ENCODE measurements at places on chromosomes 2 and 18. TPM values are rescaled to one million over a fixed set of nuclear protein-coding genes. Genes with fewer than 3 reads are reported as not detected.

DNA sequence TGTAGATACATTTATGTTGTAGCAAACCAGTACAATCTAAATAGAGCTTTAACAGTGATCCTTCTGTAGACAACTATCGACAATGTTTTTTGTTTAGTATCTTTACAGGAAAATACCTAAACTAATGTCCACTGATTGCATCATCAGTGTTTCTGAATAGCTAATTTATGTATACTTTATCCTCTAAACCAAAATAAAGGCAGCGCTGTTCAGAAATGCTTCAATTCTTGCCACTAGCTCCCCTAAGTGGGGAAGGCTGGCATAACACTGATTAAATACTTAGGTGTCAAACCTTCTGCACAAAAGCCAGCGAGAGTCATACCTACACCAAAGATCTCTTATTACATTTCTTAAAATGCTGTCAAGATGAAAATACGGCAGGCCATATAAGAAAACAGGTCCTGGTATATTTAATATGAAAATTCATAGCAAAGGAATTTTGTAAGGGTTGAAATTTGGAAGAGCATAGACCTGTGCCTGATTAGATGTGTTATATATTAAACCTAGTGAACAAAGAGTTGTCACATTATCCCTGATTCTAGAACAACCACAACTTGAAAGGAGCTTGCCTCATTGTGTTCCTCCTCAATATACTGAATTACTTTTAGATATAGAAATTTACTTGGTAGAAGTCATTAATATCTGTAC lies 1693.4 kb upstream of the SLC39A10 start:
- no peak overlapping the region for H3K4me3 ChIP-seq
- H3K4me1 ChIP-seq: no peaks in the 10 kb centered on the region
- H3K27ac ChIP-seq: no peak overlapping the region
- H3K36me3 ChIP-seq: no peaks in the 10 kb centered on the region
- no peak for DNase-seq
- H3K27me3 ChIP-seq: no peaks in the 10 kb centered on the region

- H3K4me1 ChIP-seq: no peaks in the 10 kb centered on the region
- no peaks in the 10 kb centered on the region for H3K36me3 ChIP-seq
- H3K4me3 ChIP-seq: no peak overlapping the region
- DNase-seq: no peak
Observed at GRCh38 chr2:37713258-37713700, 41.8 kb upstream of the CDC42EP3 start.

DNA sequence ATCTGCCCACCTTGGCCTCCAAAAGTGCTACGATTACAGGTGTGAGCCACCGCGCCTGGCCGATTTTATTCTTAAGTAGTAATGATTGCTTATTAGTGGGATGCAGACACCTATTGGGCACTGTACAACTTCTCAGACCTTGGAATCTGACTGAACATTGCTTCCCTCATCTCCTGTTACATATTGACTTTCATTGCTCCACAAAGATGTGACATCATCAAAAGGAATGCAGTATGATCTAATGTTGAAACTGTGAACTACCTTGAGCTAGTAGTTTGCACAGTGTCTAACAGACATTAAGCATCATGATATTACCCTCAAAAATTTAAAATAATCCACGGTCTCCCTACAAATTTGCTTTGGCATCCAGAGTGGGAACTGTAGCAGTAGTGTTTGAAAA lies 109.8 kb upstream of the SIX2 start:
- H3K4me1 ChIP-seq: no peaks in the 10 kb centered on the region
- no peak for DNase-seq
- no peaks in the 10 kb centered on the region for H3K27me3 ChIP-seq
- H3K36me3 ChIP-seq: no peaks in the 10 kb centered on the region
- no peak overlapping the region for H3K4me3 ChIP-seq
- no peak overlapping the region for H3K27ac ChIP-seq

GRCh38 chr2:162963156-162963555 lies 124.6 kb upstream of the KCNH7 start:
- no peak overlapping the region for H3K4me3 ChIP-seq
- H3K36me3 ChIP-seq: no peaks in the 10 kb centered on the region
- DNase-seq: no peak
- no peaks in the 10 kb centered on the region for H3K4me1 ChIP-seq
- H3K27me3 ChIP-seq: no peaks in the 10 kb centered on the region

DNA sequence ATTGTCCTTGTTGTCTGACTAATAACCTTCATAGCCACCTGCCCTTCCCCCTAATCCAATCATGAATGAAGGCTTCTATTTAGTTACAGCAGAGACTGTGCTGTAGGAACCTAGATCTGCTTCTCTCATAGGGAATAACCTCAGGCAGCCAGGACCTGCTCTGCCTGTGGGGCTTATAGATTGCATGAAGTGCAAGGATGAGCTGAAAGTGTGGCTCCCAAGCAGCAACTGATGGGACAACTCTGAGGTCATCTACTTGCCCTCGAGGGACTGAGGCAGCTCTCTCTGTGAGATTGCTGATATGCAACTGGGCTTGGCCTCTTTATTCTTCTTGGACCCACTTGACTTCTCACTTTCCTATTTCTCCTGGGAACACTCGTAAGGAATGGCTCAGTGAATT lies 23.8 kb upstream of the SLC38A11 start:
- no peak overlapping the region for H3K27ac ChIP-seq
- H3K27me3 ChIP-seq: no peaks in the 10 kb centered on the region
- H3K36me3 ChIP-seq: no peaks in the 10 kb centered on the region
- H3K4me3 ChIP-seq: no peak overlapping the region

- no peaks in the 10 kb centered on the region for H3K36me3 ChIP-seq
- no peaks in the 10 kb centered on the region for H3K27me3 ChIP-seq
- no peak overlapping the region for H3K4me3 ChIP-seq
- H3K27ac ChIP-seq: no peak overlapping the region
Observed at GRCh38 chr2:98426771-98427170, 17.9 kb upstream of the INPP4A start.

DNA sequence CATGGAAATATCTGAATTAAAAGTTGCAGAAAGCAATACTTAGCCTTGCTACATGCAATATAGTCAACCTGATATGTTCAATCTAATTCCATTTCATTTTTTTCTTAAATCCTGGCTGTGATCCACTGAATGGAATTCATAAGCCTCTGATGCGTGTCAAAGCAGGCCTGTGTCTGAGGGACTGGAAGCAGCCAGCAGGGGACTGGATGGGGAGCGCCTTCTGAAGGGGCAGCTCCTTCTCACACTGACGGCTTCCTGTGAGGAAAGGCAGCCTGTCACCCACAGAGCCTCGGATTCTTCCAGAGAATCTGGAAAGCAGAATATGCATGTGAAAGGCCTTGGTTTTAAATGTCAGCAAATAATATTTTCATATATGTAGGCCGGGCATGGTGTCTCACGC lies 73.5 kb downstream of the KCNF1 start:
- no peaks in the 10 kb centered on the region for H3K27me3 ChIP-seq
- H3K27ac ChIP-seq: no peak overlapping the region
- no peaks in the 10 kb centered on the region for H3K4me1 ChIP-seq
- H3K4me3 ChIP-seq: no peak overlapping the region

DNA sequence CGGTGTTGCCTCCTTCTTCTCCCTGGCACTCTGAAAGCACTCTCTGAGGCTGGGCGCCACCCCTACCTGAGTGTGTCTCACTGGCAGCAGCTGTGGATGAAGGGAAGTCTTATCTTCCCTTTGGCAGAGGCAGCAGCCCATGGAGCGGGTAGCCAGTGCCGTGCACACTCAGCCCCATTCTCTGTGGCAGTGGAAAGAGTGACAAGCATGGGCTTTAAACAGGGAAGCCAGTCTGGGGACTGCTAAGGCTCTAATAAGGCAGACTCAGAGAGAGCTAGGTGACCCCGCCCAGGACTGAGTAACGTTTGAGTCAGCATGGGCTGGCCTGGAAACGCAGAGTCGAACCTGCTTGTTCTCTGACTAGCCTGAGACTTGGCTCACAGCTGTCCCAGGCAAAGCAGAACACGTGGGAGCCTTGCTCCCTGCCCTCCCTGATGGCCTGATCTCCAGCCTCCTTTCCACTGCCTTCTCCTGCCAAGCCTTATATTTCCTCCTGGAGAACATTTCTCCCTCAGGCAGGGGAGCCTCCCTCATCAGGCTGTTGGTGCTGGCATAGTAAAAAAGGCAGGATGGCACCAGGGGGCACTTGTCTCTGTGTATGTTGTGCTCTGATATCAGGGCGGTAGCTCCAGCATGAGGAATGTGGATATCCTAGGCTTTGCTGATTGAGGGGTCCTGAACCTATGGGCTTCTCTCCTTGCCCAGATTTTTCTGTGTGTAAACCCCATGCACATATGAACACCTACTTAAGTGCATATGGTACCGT lies 93.9 kb upstream of the LGALSL start:
- DNase-seq: no peak
- no peak overlapping the region for H3K4me3 ChIP-seq
- H3K36me3 ChIP-seq: no peaks in the 10 kb centered on the region
- no peaks in the 10 kb centered on the region for H3K27me3 ChIP-seq
- no peak overlapping the region for H3K27ac ChIP-seq

DNA sequence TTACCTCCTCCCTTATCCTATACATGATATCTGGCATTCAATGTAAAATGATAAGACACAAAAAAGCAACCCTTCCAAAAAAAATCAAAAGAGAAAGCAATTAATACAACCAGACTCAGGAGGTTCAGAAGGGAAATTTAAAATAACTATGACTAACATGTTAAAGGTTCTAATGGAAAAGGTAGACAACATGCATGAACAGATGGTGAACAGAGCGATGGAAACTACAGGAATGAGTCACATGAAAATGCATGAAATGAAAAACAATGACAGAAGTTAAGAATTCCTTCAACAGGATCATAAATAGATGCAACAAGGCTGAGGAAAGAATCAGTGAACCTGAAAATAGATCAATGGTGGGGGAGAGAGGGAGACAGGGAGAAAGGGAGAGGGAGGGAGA lies 26.1 kb upstream of the ERCC3 start:
- no peaks in the 10 kb centered on the region for H3K4me1 ChIP-seq
- no peak overlapping the region for H3K27ac ChIP-seq
- DNase-seq: no peak

DNA sequence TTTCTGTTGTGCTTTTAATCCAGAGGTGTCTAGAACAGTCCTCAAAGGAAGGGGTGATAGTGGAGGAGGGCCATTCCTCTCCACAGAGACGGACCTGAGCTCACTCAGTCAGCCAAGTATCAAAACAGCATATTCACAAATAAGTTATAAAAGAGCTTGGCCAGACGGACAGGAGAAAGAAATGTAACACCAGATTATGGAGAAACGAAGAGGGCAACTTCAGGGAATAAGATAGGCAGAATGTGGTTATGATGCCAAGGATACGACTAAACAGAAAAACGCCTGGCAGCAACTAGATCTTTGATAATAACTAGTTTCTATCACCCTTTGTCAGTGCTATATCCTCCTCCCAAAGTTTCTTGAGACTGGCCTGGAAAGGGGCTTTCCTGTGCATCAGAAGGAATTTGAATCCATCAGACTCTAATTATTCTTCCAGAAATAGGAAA lies 42.5 kb downstream of the MAP4K3 start:
- H3K27me3 ChIP-seq: no peaks in the 10 kb centered on the region
- peaks cover 7% of the 10 kb centered on the region for H3K4me1 ChIP-seq
- no peaks in the 10 kb centered on the region for H3K36me3 ChIP-seq
- no peak for DNase-seq
- H3K4me3 ChIP-seq: no peak overlapping the region

DNA sequence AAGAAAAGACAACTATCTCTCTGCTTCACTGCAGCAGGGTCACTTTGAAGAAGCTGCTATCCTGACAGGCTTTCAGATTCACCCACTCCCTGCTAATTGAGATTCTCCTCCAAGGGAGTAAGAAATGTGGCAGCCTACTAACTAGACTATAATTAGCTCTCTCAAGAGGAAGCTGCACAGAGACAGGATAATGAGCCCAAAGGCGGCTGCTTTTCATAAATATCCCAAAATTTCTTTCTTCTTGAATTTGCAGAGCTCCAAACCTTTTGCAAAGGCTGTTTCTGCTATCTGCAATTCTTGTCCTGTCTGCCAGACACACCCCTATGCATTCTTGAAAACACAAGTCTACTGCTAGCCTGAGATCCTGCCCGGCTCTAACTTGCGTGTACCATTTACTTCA lies 54.0 kb upstream of the RNU4ATAC start:
- no peak overlapping the region for H3K4me3 ChIP-seq
- H3K36me3 ChIP-seq: peaks cover 2% of the 10 kb centered on the region
- peaks cover 4% of the 10 kb centered on the region for H3K4me1 ChIP-seq
- H3K27me3 ChIP-seq: no peaks in the 10 kb centered on the region

GRCh38 chr2:187377340-187377739 lies 70.7 kb downstream of the CALCRL start:
- H3K27me3 ChIP-seq: no peaks in the 10 kb centered on the region
- DNase-seq: no peak
- no peak overlapping the region for H3K4me3 ChIP-seq
- H3K27ac ChIP-seq: no peak overlapping the region

- no peak overlapping the region for H3K27ac ChIP-seq
- no peaks in the 10 kb centered on the region for H3K36me3 ChIP-seq
- no peaks in the 10 kb centered on the region for H3K27me3 ChIP-seq
- peaks cover 2% of the 10 kb centered on the region for H3K4me1 ChIP-seq
- H3K4me3 ChIP-seq: no peak overlapping the region
- DNase-seq: no peak
Observed at GRCh38 chr18:22164337-22165048, 4.9 kb upstream of the GATA6 start.

DNA sequence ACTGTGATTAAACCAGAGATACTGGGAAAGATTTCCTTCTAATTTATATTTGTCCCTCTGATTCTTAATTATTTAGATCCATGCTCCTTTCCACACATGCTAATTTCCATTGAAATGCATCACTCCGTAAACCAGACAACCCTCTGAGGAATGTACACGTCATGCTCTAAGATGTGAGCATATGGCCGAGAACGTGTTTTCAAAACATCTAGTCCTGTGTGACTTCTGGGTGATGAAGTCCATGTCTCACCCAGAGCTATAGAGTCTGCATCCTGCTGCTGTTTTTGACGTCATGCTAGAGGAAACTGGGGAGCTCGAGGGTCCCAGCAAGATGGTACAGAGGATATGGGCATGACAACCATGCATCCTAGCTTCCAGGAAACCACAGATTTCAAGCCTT lies 53.6 kb downstream of the CAPN13 start:
- no peak for DNase-seq
- H3K27me3 ChIP-seq: no peaks in the 10 kb centered on the region
- no peak overlapping the region for H3K27ac ChIP-seq

GRCh38 chr2:126368758-126369157 lies 287.2 kb upstream of the GYPC start:
- no peak overlapping the region for H3K4me3 ChIP-seq
- no peaks in the 10 kb centered on the region for H3K27me3 ChIP-seq
- no peak overlapping the region for H3K27ac ChIP-seq
- no peaks in the 10 kb centered on the region for H3K36me3 ChIP-seq
- H3K4me1 ChIP-seq: no peaks in the 10 kb centered on the region

DNA sequence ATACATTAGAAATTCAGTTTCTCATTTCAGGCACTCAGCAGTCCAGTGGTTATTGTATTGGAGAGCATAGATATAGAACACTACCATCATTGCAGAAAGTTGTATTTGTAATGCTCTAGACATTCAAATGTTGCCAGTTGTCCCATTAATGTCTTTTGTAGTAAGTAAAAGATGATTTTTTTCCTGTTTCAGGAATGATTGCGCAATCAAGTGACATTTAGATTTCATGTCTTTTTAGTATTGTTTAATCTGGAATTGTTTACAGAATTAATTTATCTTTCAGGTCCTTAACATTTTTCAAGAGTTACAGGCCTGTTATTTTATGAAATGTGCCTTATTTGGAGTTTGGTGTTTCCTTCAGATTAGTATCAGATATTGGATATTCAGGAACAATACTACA lies 134.7 kb downstream of the MSTN start:
- H3K4me3 ChIP-seq: no peak overlapping the region
- no peaks in the 10 kb centered on the region for H3K36me3 ChIP-seq

Gene MLPH
- 1.6 TPM for total RNA-seq

Gene SERPINB13
- total RNA-seq: not detected

Data from liver (tissue), 10 donors.